ENCODE measurements at places on chromosomes 3 and 15.

GRCh38 chr3:184611607-184612281 lies 50.2 kb downstream of the EPHB3 start:
- DNase-seq = no peak

GRCh38 chr3:36881735-36882134 lies 63.1 kb downstream of the TRANK1 start:
- DNase-seq = no peak

GRCh38 chr3:11143476-11143875 lies 10.8 kb upstream of the HRH1 start:
- DNase-seq = no peak

- DNase-seq = no peak
These were observed 4.5 kb downstream of the FAM131A start for GRCh38 chr3:184341925-184342324.

GRCh38 chr3:108488631-108489030 lies 21.8 kb downstream of the MYH15 start:
- DNase-seq = no peak

DNA sequence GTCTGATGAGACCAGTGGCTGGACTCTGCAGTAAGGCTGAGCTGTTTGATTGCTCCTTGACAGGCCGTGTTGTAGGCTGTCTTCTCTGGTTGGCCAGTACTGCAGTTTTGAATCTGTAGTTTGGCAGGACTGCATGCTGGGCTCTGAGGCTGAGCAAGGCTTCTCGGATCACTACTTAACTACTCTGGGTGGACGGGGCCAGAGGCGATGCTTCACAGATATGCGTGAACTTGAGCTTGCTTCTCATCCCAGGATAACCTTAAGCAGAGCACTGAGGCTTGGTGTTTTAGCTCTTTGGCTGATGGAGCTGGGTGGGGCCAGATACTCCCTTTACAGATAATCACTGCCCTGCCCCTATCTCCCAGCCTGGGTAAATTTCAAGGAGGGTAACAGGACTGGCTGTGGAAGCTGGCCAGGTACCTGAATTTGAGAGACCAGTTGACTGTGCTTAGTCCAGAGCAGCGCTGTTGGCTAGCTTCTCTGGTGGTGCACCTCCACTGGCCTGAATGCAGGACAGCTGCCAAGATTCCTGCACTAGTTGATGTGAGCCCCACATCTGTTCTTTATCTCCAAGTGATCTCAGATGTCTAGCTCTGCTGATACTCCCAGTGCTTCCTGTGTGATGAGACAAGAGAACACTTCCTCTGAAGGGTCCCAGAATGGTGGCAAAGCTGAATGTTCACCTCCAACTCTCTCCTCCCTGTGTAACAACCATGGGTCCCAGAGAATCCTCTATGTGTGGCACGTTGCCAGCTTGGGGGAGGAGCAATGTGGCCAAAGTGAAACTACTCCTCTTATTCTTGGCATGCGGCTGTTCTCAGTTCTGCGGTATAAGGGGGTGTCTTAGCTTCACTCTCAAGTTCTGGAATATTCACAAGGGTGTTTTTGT lies 37.9 kb downstream of the RPL39L start:
- DNase-seq = peak; percentile 36

- DNase-seq = peak; percentile 12
These were observed 21.0 kb upstream of the MCF2L2 start for GRCh38 chr3:183449391-183449790.

GRCh38 chr15:62976301-62976881 lies 66.2 kb upstream of the TPM1 start:
- DNase-seq = no peak

DNA sequence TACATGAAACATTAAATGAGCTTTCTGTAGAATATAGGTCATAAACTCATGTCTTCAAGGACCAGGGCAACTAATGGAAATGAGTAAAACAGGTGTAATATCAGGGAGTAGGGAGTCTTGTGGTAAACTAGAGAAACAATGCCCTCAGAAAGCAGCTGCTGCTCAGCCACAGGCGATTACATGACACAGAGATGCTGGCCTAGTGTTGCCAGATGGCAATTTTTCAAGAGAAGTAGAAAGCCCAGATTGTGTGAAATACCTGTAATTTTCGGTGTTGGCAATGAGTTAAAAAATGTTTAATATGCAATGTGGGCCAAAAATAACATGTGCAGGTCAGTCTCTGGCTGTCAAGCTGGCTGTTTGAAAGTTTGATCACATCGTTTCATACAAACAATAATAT lies 23.4 kb downstream of the NCEH1 start:
- DNase-seq = no peak

- peak; percentile 2 for DNase-seq
These were observed at the start of gene MKRN3 for GRCh38 chr15:23565395-23566070. Gene MKRN3, plus strand, starts transcription at chr15:23565674. Its CDS starts 109 bp downstream, at chr15:23565783.

- DNase-seq = no peak
These were observed 24.0 kb downstream of the ST3GAL6 start for GRCh38 chr3:98787181-98787580.

DNA sequence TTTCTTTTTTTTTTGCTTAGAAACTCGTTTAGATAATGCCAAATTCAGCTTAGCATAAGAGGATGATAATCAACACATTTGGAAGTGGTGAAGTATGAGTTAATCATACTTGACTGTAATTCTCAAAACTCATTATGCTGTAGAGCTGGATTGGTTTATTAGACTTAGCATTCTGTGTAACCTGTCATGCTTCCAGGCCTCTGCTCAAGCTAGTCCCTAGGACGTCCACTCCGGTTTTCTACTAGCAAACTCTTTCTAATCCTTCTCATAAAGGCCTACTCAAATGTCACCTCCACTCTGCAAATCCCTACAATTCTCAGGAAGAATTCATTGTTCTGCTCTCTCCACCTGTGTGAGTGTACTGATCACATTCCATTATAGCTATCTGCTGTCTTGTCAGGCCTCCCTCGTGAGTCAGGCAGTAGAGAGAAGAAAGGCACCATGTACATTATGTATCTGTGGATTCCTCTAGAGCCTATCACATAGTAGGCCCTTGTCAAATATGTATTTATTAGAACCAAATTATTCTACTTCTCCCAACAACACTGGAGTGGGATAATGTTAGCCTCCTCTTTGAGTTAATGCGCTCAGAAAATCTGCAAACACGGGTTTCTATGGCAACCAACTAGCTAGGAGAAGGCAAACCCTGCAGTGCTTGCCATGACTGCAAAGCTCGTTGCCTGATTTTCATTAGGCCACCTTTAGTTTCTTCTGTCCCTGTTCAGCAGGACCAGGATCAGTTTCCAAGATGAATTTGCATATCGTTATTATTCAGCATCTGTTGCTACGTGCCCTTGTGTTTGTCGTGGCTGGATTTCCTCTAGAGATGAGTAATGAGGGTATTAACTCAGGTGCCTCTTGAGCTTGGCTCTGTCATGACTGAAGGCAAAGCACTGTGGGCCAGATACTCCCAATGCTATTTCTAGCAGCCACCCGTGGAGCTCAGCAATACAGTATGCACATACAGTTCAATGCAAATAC lies 30.7 kb downstream of the ATP13A5 start:
- DNase-seq = no peak

GRCh38 chr15:59152694-59153450 lies 47.9 kb downstream of the CCNB2 start:
- no peak for DNase-seq

GRCh38 chr3:14847613-14848541 lies 29.1 kb downstream of the FGD5 start:
- DNase-seq = no peak

- no peak for DNase-seq
These were observed 166.6 kb upstream of the SMAD3 start for GRCh38 chr15:66898656-66899386.

GRCh38 chr3:160084998-160085397 lies 96.4 kb downstream of the IL12A start:
- DNase-seq = no peak

GRCh38 chr15:43169888-43170287 lies 15.3 kb upstream of the CCNDBP1 start:
- DNase-seq = no peak

GRCh38 chr3:134073583-134073945 lies 43.8 kb upstream of the SLCO2A1 start:
- no peak for DNase-seq

DNA sequence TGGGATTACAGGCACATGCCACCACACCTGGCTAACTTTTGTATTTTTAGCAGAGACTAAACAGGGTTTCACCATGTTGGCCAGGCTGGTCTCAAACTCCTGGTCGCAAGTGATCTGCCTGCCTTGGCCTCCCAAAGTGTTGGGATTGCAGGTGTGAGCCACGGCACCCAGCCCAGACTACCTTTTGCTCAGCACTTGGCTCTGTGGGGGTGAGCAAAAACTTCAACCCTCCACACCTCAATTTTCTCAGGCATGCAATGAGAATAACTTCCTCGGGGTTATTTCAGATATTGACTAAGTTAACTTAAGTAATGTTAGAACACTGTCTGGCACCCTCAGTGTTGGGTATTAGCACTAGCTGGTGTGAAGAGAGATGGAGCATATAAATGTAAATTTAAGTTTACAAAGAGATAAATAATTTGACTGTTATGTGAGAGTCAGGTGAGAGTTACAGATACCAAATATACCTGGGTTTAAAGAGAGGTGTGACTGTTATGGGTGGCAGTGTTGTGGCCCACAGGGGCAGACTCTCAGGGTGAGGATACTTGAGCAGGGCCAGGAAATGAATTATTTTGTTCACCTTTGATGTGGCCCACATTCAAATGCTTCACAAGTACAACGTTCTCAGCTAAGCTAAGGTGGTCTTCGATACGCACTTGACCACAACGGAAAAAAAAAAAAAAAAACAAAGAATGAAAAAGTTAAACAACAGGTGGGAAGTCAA lies 29.0 kb downstream of the CPOX start:
- no peak for DNase-seq

Measured in inflammatory macrophage treated with lipopolysaccharide for 1 hour (primary cell).